GM12864 (cell line): ENCODE measurements at places on chromosomes 11 and 22.

- no peak for DNase-seq
Measured at GRCh38 chr11:43404406-43404805, 45.7 kb downstream of the TTC17 start.

DNA sequence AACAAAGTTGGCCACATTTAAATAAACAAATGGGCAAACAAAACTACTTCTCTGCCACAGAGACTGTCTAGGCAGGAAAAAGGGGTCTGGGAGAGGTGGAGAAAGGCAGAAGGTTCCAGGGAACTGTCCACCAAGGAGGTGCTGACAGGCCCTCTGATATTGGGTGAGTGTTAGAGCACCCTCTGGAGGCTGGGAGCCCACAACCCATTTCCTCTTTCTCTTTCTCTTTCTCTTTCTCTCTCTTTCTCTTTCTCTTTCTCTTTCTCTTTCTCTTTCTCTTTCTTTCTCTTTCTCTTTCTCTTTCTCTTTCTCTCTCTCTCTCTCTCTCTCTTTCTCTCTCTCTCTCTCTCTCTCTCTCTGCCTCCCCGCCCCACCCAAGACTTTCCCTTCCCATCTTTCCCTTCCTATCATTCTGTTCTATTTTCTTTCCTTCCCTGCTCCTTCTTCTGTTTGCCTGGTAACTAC, 912.8 kb downstream of the DLG2 start:
- no peak for DNase-seq

GRCh38 chr11:64762277-64762673, 2.5 kb upstream of the PYGM start:
- no peak for DNase-seq

DNA sequence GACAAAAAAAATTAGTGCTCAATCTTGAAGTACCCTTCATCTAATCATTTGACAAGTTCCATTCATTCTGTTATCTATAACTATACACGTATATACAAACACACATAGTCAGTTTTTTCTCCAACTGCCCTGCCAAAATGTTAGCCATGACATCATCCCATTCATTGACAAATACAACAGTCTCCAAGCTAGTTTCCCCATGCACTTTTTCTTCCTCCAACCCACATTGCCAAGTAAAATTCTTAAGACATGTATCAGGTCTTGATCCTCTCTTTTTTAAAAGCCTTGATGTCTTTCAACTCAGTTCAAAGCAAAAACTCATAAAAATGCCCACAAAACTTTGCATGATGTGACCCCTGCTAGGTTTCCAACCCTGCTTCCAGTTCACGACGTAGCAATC, 58.1 kb downstream of the DDI1 start:
- DNase-seq = no peak

DNA sequence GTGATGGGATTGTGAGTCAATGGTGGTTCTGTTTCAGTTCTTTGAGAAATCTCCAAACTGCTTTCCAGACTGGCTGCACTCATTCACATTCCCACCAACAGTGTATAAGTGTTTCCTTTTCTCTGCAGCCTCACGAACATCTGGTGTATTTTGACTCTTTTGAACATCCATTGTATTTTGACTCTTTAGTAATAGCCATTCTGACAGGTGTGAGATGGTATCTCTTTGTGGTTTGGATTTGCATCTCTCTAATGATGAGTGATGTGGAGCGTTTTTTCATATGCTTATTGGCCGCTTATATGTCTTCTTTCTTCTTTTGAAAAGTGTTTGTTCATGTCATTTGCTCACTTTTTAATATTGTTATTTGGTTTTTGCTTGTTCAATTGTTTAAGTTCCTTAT, 19.4 kb downstream of the NELL1 start:
- DNase-seq = no peak

GRCh38 chr11:112223121-112223520, 3.1 kb upstream of the PTS start:
- DNase-seq = no peak

- no peak for DNase-seq
Measured at GRCh38 chr11:116596346-116597260, 176.2 kb downstream of the BUD13 start.

- no peak for DNase-seq
Measured at GRCh38 chr11:134623711-134624110, 211.7 kb upstream of the B3GAT1 start.

- no peak for DNase-seq
Measured at GRCh38 chr22:50544078-50544745, 1.5 kb upstream of the KLHDC7B start.

- DNase-seq = no peak
Measured at GRCh38 chr11:61533401-61533800, 24.9 kb downstream of the LRRC10B start.

GRCh38 chr11:62439785-62440602, 21.2 kb downstream of the SCGB1A1 start:
- no peak for DNase-seq

GRCh38 chr11:129418039-129418438, 42.4 kb downstream of the BARX2 start:
- peak; percentile 18 for DNase-seq

GRCh38 chr11:77524539-77524938, 50.6 kb upstream of the PAK1 start:
- no peak for DNase-seq

DNA sequence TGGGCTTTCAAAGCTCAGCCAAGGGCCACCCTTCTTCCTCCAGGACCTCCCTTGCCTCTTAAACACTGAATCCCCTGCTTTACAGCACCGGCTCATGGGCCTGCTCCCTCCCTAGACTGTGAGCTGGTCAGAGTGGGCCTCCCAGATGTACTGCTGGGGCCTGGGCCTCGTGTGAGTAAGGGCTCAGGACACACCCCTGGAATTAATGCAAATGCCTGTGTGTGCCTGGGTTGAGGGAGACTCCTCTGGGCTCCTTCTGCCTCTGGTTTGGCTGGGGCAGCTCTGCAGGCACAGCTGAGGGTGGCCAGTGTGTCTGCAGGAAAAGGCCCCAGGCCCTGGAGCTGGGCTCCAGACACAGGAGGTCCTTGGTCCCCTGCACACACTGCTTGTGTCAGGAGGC, 24.2 kb downstream of the ALX4 start:
- DNase-seq = no peak

- DNase-seq = no peak
Measured at GRCh38 chr11:59918987-59919589, 19.1 kb upstream of the OOSP1 start.

DNA sequence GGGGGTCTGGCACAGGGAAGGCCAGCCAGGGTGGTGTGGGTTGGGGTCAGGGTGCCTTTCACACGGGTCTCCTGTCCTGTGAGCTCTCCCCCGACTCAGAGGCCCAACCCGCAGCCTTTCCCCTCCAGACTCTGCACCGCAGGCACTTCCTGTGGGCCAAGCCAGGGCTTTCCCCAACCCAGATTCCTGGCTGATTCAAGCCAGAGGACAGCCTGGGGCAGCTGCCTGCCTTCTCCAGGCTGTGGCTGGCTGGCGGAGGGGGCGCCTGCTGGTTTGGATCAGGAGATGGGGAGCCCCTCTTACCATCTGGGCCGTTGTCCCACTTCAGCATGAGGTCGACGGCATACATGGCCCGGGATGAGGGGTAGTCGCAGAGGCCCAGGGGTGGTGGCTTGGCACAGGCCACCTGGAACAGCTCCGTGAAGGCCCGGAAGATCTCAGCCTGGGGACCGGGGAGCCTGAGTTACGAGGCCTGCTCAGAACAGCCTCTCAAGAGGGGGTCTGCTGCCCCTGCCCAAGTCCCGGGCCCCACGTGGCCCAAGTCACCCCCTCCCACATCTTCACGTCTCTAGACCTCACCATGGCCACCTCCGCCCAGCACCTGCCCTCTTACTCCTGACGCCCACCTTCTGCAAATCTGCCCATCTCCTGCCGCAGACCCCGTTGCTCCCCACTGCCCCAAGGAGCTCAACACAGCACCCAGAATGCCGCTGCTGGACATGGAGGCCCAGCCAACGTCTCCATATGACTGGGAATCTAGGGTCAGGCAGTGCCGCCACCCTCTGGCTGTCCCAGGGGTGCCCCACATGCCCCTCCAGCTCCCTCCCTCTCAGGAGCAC, 17.3 kb downstream of the TSPO start:
- DNase-seq = no peak

GRCh38 chr11:119120639-119121007, 757 bp upstream of the HINFP start:
- DNase-seq = no peak

GRCh38 chr11:8219257-8220021, 44.2 kb downstream of the LMO1 start:
- DNase-seq = peak; percentile 10

- no peak for DNase-seq
Measured at GRCh38 chr11:108204929-108205499, 17.4 kb downstream of the NPAT start.

DNA sequence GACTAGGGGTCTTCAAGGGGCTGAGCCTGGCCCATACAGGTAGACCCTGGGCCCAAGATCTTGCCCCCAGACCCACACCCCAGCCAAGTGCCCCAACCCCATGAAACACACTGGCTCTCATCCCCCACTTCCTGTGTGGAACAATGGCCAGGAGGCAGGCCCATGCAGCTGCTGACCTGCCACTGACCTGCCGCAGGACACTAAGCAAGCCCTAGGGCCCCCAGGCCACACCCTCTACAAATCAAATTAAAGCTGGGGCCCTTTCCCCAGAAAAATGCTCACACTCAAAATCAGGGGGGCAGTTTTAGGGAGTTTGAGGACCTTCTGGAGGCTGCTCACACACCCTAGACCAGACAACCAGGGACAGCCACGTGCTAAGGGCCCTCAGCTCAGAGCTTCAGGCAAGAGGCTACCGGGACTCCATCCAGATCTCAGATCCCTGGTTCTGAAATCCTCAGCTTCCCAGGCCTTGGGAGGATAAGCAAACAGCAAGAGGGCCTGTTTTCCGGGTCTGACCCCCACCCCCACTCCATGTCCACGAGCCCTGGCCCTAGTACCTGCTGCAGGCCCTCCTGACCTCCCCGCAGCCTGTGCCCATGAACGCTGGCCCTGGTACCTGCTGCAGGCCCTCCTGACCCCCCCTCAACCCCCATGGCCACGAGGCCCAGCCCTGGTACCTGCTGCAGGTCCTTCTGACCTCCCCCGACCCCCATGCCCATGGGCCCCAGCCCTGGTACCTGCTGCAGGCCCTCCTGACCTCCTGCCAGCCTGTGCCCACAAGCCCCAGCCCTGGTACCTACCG, 10.0 kb downstream of the CARD10 start:
- DNase-seq = no peak

DNA sequence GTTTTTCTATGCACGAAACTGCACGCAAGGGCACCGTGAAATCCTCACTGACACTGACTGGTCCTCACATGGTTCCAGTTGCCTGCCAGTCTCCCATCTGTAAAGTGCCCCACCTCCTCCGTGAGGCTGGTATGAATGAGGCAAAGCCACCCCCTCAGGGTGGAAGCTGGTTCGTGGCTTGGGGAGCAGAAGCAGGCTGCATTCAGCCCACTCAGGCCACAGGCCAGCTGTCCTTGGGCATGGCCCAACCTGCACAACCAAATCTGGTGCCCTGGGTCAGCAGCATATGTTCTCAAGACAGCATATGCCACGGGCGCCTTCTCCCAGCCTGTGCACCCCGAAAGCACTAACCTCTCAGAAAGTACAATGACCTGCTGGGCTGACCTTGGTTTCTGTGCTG, 29.3 kb downstream of the SERPINH1 start:
- no peak for DNase-seq

GRCh38 chr11:58525037-58525614, 17.2 kb upstream of the OR5B21 start:
- DNase-seq = peak; percentile 70

GRCh38 chr11:129237456-129237855, 45.3 kb upstream of the ARHGAP32 start:
- DNase-seq = no peak

GRCh38 chr22:36164621-36165020, 4.1 kb upstream of the APOL3 start:
- no peak for DNase-seq

DNA sequence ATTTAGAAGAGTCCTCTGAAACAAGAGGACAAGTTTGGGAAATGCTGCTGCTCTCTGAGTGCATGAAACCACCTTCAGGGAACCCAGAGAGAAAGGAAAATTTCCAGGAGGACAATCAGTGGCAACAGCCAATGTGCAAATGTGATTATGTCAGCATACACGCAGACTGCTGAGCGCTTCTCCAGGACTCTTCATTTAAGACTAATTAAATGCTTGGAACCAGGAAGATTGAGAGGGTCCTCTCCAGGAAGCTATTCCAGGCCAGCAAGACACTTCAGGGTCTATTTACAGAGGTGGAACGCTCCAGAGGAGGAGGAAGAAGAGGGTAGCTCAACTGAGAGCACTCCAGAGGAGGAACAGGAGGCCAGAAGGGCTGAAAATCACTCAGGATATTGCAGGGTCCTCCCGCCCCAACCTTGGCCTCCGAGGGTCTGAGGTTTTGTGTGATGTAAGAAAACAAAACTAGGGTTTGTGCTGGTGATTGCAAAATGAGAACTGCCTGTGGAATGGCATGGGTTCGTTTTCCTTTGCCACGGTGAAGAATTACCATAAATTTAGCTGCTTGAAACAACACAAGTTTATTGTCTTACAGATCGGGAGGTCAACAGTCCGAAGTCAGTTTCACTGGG, 14.1 kb upstream of the HTR3A start:
- DNase-seq = no peak

GRCh38 chr22:43360576-43360975, 17.4 kb upstream of the SCUBE1 start:
- no peak for DNase-seq

DNA sequence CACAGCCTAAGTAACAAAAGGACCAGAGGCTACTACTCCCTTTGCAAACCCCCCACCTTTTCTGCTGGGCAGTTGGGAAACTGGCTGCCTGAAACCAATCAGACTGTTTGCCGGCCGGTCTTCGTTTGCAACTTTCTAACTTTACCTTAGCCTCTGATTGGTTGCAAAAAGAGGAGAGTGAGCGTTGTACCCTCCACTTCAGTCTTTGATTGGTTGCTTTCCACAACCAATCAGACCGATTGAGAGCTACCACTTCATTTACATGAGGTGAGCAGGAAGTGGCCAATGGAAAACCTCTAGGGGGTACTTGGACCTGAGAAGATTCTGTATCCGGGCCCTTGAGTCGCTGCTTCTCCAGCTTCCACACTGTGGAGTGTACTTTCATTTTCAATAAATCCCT, 18.8 kb upstream of the CLNS1A start:
- DNase-seq = no peak

DNA sequence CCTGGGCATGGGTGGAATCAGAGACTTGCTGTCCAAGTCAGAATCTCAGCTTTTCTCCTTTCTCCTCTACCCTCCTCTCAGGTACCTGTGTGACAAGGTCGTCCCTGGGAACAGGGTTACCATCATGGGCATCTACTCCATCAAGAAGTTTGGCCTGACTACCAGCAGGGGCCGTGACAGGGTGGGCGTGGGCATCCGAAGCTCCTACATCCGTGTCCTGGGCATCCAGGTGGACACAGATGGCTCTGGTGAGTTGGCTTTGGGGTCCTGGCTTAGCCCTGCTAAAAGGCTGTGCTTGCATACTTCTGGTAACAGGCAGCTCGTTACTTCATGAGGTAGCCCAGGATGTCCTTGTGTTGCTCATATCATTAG, 10.7 kb downstream of the MCM5 start:
- no peak for DNase-seq

DNA sequence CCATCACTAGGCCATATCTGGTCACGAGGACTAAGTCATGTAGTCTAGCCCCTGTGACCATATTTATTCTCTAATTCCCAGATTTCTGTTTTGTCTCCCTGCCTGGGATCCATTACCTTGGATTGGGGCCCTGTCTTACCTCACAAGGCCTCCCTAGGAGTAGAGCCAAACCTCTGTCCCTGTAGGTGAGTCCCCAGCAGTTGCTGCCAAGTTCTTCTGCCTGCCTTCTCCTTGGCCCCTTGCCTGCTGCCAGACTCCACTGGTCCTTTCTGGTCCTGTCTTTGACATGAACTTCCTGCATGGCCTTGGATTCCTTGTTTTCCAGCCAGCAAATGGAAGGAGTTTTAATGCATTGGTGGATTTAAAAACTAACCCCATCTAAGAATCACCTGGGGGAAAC, 35.6 kb upstream of the CADM1 start:
- no peak for DNase-seq
